COLO829 (cell line): ENCODE measurements at places on chromosomes 5 and 9.

DNA sequence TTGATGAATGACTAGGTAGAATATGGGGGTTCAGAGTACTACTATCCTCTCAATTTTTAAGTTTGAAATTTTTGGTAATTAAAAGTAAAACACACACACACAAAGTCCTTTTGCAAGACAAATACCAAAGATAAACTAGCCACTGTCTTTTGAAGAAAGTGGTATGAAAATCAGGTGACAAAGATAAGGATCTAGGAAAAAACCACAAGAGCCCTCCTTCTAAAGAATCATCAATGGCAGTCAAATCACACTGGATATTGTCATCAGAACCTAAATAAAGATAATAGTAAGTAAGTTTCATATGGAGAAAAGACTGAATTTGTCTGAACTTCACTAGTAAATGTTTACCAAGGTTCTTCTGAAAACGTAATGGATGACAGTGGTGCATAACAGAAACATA is 30.5 kb upstream of the HK3 start:
- no peak for DNase-seq

DNA sequence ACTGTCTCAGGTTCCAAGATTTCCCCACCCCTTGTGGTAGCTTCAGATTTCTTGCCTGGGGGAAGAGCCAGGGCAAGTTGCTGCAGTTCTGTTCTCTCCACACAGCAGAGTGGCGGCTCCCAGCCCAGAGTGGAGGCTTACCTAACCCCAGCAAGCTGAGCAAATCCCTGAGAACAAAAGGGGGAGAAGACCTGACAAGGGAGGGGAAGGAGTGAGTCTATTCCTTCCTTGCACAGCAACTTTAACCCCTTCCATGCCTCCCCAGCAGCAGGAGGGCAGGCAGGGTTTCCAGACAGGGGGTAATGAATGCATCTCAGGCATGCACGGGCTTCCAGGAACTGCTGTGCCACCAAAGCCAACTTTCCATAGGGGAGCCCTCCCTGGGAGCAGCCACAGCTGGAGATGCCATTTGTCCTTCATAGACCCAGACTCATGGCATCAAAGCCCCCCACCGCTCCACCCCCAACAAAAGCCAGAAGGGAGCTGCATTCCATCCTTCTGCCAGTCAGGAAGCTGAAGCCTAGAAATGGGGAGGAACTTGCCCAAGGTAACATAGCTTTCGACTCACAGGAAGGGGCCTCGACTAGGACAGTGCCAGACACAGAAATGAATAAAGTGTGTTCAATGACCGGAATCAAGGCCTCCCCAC is 28.8 kb upstream of the FAT2 start:
- no peak for DNase-seq

- no peak for DNase-seq
Observed at GRCh38 chr9:127514468-127514867, 63.2 kb downstream of the LRSAM1 start.

DNA sequence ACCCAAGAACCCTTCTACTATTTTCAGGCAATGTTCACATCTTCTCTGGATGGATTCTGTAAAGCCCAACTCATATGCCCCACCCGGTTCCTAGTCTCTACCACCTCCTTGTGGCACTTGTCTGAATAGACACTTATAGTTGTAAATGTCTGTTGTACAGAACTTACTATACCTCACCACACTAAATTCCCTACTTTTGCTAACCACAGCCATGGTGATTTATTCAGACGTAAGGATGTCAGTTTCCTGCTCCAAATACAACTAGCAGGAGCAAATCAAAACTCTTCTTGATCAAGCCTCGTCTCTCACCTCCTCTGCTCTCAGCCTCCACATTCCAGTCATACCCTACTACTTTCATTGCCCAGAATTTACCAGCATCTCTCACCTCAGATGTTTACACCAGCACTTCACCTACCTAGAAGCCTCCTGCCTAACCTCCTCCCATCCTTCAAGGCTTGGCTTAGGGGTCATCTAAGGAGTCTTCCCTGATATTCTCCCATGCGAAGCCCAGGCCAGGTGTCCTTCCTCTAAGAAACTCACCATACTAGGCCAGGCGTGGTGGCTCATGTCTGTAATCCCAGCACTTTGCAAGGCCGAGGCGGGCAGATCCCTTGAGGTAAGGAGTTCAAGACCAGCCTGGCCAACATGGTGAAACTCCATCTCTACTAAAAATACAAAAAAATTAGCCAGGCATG is 75.5 kb downstream of the MAPKAP1 start:
- DNase-seq, result peak; percentile 53

GRCh38 chr5:154829181-154829588 is 21.2 kb downstream of the FAXDC2 start:
- no peak for DNase-seq

DNA sequence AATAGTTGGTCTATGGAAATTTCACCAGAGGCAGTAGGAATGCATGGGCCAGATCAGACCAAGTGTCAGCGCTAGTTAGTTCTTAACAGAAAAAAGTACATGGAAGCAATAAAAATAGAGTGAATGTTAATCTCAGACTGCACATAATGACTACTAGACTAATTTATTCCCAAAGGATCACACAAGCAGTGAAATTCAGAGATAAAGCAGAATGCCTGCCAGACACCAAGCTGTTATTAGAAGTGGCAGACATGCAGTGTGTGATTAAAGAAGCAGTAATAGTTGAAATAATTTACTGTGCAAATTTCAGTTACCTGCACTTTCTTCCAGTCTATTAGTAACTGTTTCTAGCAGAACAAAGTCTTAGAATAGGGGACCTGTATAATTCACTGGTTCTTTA is 1024.2 kb downstream of the CDH9 start:
- no peak for DNase-seq
